ENCODE measurements at places on chromosomes 4 and X.

GRCh38 chrX:146054311-146054710 is 236.7 kb downstream of the SLITRK2 start:
- DNase-seq: no peak

GRCh38 chr4:1720163-1720983 is 750 bp downstream of the TMEM129 start:
- no peak for DNase-seq

- peak; percentile 34 for DNase-seq
These were observed 31.5 kb upstream of the IL21 start for GRCh38 chr4:122652379-122652778.

- no peak for DNase-seq
These were observed 96.3 kb downstream of the ANK2 start for GRCh38 chr4:113145519-113146291.

DNA sequence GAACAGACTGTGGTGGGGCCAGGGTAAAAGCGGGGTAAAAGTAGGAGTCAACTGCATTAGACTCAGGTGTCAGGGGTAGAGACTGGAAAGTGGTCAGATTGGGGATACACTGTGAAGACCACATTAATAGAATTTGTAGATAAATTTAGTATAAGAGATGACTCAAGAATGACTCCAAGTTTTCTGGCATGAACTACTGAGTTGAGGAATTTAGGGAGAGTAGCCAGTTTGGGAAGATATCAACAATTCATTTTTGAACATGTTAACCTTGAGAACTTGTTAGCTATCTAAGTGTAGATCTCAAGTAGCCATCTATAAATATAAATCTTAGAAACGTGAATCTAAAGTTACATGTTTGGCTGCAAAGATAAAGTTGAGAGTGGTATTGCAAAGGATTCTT is 206.9 kb upstream of the HCCS start:
- no peak for DNase-seq
